ENCODE measurements at places on chromosomes 5 and 9.

DNA sequence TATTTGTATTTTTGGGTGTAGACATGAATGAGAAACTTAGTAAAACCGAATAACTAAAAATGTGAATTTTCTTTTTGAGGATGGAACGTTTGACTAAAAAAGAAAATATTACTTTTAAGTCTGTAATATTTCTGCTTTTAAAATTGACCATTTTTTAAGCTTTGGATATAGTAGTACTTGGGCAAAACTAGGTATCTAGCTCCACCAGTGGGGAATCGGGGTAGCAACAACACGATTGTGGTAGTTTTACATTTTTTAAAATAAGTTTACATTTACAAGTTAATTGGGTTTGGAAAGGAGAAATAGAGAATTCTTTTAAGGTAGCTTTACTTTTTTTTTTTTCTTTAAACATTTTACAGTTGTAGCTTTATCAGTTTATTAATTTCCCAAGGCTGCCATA is 154.4 kb downstream of the MAN2A1 start:
- DNase-seq: no peak

DNA sequence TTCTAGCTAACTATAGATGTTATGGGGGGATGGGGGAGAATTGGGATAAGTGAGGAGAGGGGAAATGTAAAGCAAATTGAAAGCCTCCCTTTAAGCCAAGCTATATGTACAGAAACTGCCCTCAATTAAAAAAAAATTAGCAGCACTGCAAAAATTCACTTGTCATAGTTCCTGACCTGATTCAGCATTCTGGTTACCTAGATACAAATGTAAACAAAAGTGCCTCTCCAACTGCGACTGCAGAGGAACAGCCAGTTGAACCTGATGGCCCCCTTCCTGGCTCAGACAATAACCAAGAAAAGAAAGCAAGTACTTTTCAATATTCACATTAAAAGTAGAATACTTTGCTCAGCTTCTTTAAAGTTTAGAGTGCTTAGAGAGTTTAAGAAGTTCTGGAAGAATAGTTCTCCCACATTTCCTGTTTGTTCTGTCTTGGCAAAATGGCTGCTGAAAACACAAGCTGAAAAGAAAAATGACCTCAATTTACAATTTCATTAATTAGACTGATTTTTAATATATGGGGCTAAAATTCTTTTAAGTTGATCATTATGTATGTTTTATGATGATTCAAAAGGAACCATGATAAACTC is 1.5 kb downstream of the FAM81B start:
- DNase-seq: no peak

- no peak for DNase-seq
These were observed 395.1 kb upstream of the PAPPA start for GRCh38 chr9:115758441-115758840.

DNA sequence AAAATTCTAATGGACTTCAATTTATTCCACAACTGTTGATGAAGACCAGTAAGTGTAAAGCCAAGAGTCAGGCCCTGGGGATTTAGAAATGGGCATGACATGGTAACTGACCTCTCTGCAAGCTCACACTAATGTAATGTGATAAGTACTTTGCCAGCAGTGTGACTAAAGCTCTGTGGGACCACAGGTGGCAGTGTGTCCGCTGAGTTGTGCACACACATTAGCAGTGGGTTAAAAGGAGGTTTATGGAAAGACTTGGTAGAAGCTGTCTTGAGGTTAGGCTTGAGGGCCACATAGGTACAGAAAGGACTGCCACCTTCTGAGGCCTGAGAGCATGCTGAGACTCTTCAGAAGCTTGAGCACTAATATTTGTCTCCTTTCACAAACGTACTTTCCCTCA is 67.6 kb downstream of the UBAP1 start:
- DNase-seq: no peak

DNA sequence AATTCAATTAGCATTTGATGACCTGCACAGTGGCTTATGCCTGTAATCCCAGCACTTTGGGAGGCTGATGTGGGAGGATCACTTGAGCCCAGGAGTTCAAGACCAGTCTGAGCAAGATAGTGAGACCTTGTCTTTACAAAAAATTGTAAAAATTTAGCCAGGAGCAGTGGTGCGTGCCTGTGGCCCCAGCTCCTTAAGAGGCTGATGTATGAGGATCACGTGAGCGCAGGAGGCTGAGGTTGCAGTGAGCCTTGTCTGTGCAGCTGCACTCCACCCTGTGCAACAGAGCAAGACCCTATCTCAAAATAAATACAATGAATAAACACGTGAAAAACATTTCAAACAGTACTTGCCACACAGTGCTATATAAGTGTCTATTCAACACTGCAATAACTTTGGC is 4.2 kb downstream of the ABCA1 start:
- DNase-seq: no peak

DNA sequence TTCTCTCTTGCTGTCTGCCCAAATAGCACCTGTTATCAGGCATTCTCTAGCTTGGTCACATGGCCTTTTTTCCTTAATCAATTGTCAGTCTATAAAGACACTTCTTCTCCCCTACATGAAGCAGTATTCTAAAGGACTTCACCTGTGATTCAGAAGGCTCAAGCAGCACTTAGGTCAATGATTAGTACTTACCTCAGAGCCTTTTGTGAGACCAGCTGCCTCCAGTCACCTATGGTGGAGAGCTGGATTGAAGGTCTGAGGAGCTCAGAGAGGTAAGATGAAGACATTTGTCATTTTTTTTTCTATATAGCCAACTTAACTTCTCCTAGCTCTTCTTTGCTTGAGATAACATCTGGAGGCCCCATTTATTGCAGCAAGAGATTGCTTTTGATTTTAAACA is 278.3 kb upstream of the PCSK5 start:
- no peak for DNase-seq

GRCh38 chr5:52800394-52801213 is 12.9 kb downstream of the ITGA1 start:
- peak; percentile 75 for DNase-seq

DNA sequence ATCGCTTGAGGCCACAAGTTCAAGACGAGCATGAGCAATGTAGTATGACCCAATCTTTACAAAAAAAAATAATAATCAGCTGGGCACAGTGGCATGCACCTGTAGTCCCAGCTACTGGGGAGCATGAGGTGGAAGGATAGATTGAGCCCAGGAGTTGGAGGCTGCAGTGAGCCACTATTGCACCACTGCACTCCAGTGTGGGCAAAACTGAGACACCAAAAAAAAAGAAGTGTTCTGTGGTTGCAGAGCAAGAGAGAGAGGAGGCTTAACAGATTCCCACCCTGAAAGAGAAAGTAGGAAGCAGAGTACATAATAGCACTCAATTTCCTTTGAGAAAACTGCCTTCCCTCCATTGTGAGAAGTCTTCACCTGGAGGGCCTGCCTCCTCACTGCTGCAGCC is 52.6 kb downstream of the ALDH7A1 start:
- no peak for DNase-seq

- no peak for DNase-seq
These were observed 685 bp downstream of the SLC24A2 start for GRCh38 chr9:19788152-19788551.

DNA sequence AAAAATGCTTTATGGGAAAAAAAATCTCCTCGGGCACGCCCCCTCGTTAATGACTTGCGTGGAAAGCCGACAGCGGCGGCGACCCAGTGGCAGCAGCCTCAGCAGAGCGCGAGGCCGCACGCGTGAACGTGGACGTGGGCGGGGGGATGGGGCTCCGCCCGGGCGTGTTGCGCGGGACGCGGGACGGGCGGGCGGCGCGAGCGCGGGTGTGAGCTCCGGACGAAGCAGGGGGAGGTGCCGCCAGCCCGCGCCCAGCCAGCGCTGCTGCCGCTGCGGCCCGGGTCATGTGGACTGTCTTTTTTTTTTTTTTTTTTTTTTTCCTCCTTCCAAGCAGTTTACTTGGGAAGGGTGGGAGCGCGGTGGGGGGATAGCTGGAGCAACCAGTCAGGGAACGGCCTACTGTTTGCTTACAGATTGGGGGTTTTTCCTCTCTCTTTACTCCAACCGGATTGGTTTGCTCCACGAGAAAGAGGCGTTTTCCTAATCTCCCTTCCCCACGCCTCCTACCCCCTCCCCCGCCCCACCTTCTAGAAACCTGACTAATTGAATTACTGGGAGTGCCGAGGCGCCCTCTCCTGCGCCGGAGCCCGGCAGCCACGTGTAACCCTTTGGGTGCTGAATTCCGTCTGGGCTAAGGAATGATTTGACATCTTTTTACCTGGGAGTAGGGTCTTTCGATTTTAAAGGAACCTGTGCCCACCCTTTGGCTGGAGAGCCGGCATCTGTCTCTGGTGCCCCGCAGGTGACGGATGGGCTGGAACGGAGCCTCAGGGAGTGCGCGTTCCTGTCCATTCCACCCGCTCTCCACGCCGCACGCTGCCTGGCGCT is 1.7 kb upstream of the EFNA5 start:
- DNase-seq: peak; percentile 30

- peak; percentile 35 for DNase-seq
These were observed 14.2 kb upstream of the NRARP start for GRCh38 chr9:137316012-137316981.
